CD4-positive, alpha-beta memory T cell (primary cell): ENCODE measurements at places on chromosomes 16 and 17. TPM values are rescaled to one million over a fixed set of nuclear protein-coding genes. Genes with fewer than 3 reads are reported as not detected.
A peak's percentile ranks its signal among the peaks of the same experiment; 100 is the strongest.

DNA sequence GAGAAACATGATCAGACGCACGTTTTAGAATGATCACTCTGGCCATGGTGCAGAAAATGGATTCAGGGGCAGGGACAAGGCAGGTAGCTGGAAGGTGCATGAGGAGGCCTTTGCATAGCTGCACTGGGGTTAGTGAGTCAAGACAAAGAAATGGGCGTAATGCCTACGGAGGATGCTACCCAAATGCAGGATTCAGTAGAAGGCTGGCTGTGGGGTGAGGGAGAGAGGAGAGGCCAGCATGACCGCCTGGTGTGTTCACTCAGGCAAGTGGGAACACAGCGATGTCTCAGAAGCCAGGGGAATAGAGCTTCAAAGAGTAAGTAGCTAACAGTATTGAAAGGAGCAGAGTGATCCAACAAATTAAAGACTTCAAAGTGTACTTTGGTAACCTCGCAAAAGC lies 31.2 kb downstream of the PMP22 start:
- H3K36me3 ChIP-seq: no peaks in the 10 kb centered on the region
- H3K4me3 ChIP-seq: no peak overlapping the region
- no peaks in the 10 kb centered on the region for H3K4me1 ChIP-seq
- DNase-seq: no peak

TRIM72 gene
- total RNA-seq: not detected

HBA2 gene
- total RNA-seq: not detected

- no peaks in the 10 kb centered on the region for H3K27me3 ChIP-seq
- H3K27ac ChIP-seq: no peak overlapping the region
- no peaks in the 10 kb centered on the region for H3K36me3 ChIP-seq
- no peak overlapping the region for H3K4me3 ChIP-seq
Observed at GRCh38 chr16:48622456-48623303, 12.7 kb upstream of the N4BP1 start.

DNA sequence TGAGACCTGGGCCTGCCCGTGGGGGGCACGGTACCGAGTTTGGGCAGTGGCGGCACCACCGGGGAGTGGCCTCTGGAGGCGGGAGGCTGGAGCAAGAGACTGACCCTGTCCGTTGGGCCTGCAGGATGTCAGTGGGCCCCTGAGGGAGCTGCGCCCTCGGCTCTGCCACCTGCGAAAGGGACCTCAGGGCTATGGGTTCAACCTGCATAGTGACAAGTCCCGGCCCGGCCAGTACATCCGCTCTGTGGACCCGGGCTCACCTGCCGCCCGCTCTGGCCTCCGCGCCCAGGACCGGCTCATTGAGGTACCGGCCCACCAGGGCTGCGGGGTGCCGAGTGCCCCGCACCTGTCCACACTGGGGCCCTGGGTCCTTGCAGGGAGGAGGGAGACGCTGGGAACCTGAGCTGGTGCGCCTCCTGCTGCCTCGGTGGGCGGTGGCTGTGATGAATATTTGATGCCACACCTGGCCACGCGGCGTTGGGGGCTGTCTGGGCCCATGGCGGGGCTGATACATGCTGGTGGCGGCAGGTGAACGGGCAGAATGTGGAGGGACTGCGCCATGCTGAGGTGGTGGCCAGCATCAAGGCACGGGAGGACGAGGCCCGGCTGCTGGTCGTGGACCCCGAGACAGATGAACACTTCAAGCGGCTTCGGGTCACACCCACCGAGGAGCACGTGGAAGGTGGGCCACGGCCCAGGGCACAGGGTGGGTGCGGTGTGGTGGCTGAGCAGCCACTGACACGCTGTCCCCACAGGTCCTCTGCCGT lies 9.7 kb downstream of the NHERF2 start:
- no peaks in the 10 kb centered on the region for H3K27me3 ChIP-seq
- no peaks in the 10 kb centered on the region for H3K36me3 ChIP-seq
- H3K4me3 ChIP-seq: no peak overlapping the region
- DNase-seq: no peak
- H3K4me1 ChIP-seq: no peaks in the 10 kb centered on the region
- no peak overlapping the region for H3K27ac ChIP-seq

DNA sequence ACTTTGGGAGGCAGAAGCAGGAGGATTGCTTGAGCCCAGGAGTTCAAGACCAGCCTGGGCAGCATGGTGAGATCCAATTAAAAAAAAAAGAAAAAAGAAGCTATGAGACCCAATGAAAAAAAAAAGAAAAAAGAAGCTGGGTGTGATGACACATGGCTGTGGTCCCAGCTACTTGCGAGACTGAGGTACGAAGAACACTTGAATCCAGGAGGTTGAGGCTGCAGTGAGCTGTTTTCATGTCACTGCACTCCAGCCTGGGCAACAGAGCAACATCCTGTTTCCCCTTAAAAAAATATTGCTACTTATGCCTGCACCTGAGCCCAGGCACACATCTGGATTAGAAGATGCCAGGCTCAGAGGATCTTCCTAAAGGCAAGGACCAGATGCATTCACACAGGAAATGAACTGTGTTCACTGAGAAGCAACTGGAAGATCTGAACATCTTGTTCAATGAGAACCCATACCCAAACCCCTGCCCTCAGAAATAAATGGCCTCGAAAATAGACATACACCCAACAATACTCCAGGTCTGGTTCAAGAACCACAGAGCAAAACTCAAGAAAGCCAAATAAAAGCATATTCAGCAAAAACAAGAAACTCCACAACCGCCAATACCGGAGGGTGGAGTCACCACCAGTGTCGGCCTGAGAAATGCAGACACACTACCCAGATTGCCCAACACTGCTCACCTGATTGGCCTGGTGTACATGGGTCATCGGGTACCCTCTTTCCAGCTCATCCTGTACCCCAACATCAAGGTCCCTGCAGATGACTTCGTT lies 4.4 kb downstream of the RNF135 start:
- H3K4me3 ChIP-seq: no peak overlapping the region
- peaks cover 10% of the 10 kb centered on the region for H3K4me1 ChIP-seq
- no peak overlapping the region for H3K27ac ChIP-seq
- no peaks in the 10 kb centered on the region for H3K27me3 ChIP-seq
- DNase-seq: no peak

- H3K36me3 ChIP-seq: no peaks in the 10 kb centered on the region
- H3K27ac ChIP-seq: no peak overlapping the region
- DNase-seq: no peak
Observed at GRCh38 chr16:87253536-87253935, 63.7 kb downstream of the C16orf95 start.

WSB1 gene
- 130 TPM for total RNA-seq

DNA sequence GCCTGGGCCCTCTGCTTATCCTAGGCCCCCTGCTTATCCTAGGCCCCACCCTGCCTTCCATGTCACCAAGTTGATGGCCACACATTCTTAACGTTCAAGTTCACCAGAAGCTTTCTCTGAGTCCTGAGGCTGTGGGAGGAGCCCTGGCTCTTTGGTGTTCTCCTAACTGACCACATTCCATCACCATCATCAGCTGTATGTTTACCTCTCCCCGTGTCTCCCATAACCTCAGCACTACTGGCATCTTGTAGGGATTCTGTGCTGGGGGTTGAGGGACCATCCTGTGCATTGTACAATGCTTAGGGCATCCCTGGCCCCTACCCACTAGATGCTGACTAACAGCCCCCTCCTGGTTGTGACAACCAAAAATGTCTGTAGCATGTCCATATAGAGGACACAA lies 99.3 kb downstream of the NDE1 start:
- no peaks in the 10 kb centered on the region for H3K36me3 ChIP-seq
- no peaks in the 10 kb centered on the region for H3K27me3 ChIP-seq
- no peaks in the 10 kb centered on the region for H3K4me1 ChIP-seq
- H3K27ac ChIP-seq: no peak overlapping the region
- H3K4me3 ChIP-seq: no peak overlapping the region
- no peak for DNase-seq

GRCh38 chr16:84284154-84284722 lies 10.4 kb upstream of the WFDC1 start:
- no peak overlapping the region for H3K4me3 ChIP-seq
- DNase-seq: no peak
- no peaks in the 10 kb centered on the region for H3K36me3 ChIP-seq
- H3K4me1 ChIP-seq: no peaks in the 10 kb centered on the region

- no peak overlapping the region for H3K27ac ChIP-seq
- H3K36me3 ChIP-seq: no peaks in the 10 kb centered on the region
- no peak overlapping the region for H3K4me3 ChIP-seq
- H3K4me1 ChIP-seq: no peaks in the 10 kb centered on the region
- no peaks in the 10 kb centered on the region for H3K27me3 ChIP-seq
- DNase-seq: no peak
Observed at GRCh38 chr16:64153718-64154117, 968.1 kb downstream of the CDH11 start.

TP53TG3C gene
- total RNA-seq: not detected

DNA sequence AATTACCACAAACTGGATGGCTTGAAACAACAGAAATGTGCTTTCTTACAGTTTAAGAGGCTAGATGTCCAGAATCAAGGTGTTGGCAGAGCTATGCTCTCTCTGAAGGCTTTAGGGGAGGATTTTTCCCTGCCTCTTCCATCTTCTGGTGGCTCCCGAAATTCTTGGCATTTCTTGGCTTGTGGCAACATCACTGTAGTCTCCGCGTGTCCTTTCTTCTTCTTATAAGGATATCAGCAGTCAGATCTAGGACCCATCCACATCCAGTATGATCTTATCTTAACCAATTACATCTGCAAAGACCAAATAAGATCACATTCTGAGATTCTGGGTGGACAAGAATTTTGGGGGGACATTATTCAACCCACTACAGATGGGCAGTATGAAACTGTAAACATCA lies 119.2 kb upstream of the PMFBP1 start:
- no peaks in the 10 kb centered on the region for H3K27me3 ChIP-seq
- no peaks in the 10 kb centered on the region for H3K4me1 ChIP-seq
- no peak for DNase-seq
- no peak overlapping the region for H3K27ac ChIP-seq
- no peak overlapping the region for H3K4me3 ChIP-seq

- H3K4me1 ChIP-seq: no peaks in the 10 kb centered on the region
- DNase-seq: no peak
- no peaks in the 10 kb centered on the region for H3K36me3 ChIP-seq
- no peak overlapping the region for H3K27ac ChIP-seq
- no peak overlapping the region for H3K4me3 ChIP-seq
Observed at GRCh38 chr17:82993005-82993404, 86.4 kb upstream of the METRNL start.

UTS2R gene
- not detected for total RNA-seq

- H3K27me3 ChIP-seq: no peaks in the 10 kb centered on the region
- peaks cover 22% of the 10 kb centered on the region for H3K4me1 ChIP-seq
- peaks cover 23% of the 10 kb centered on the region for H3K36me3 ChIP-seq
- peak; percentile 68 for DNase-seq
- H3K27ac ChIP-seq: peak within 1 kb of the TSS; percentile 81
Observed at GRCh38 chr17:73192894-73193701, at the start of gene COG1. Gene COG1, plus strand, starts transcription at chr17:73193055. Its CDS starts 15 bp downstream, at chr17:73193070.

- no peaks in the 10 kb centered on the region for H3K36me3 ChIP-seq
- no peak overlapping the region for H3K4me3 ChIP-seq
- H3K27ac ChIP-seq: no peak overlapping the region
- H3K27me3 ChIP-seq: no peaks in the 10 kb centered on the region
- peak; percentile 73 for DNase-seq
Observed at GRCh38 chr17:76005263-76006149, 4.9 kb downstream of the CDK3 start.

GRCh38 chr16:83312015-83312717 lies 495.6 kb upstream of the HSBP1 start:
- no peak for DNase-seq
- no peak overlapping the region for H3K4me3 ChIP-seq
- H3K36me3 ChIP-seq: no peaks in the 10 kb centered on the region
- H3K27ac ChIP-seq: no peak overlapping the region
- H3K4me1 ChIP-seq: no peaks in the 10 kb centered on the region
- H3K27me3 ChIP-seq: no peaks in the 10 kb centered on the region

ABCC11 gene
- total RNA-seq: not detected

DNA sequence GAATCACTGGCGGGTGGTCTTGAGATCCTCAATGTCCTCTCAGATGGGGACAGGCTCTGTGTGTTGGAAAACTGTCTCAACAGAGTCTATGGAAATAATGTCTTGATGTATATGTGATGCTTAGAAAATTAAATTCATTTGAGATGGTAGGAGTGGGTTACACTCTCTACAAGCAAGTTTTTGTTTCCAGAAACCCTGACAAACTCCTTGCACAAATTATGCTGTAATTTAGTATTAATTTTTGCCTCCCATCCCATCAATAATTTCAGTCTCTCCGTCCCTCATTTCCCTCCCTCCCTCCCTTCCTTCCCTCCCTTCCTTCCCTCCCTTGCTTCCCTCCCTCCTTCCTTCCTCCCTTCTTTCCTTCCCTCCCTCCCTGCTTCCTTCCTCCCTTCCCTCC lies 488.0 kb upstream of the C16orf82 start:
- H3K36me3 ChIP-seq: no peaks in the 10 kb centered on the region
- DNase-seq: no peak
- no peak overlapping the region for H3K27ac ChIP-seq
- no peaks in the 10 kb centered on the region for H3K4me1 ChIP-seq
- H3K4me3 ChIP-seq: no peak overlapping the region

GRCh38 chr17:37359682-37360188 lies 16.1 kb upstream of the C17orf78 start:
- peak overlapping the region; percentile 53 for H3K27ac ChIP-seq
- peaks cover 17% of the 10 kb centered on the region for H3K4me1 ChIP-seq
- no peaks in the 10 kb centered on the region for H3K36me3 ChIP-seq
- H3K4me3 ChIP-seq: peak overlapping the region; percentile 94
- no peaks in the 10 kb centered on the region for H3K27me3 ChIP-seq

GNGT2 gene
- 3.3 TPM for total RNA-seq

GRCh38 chr17:7837408-7838088 lies 3.5 kb downstream of the KDM6B start:
- no peaks in the 10 kb centered on the region for H3K27me3 ChIP-seq
- H3K27ac ChIP-seq: peak overlapping the region; percentile 98
- H3K4me1 ChIP-seq: peaks cover 56% of the 10 kb centered on the region
- no peak for DNase-seq
- no peaks in the 10 kb centered on the region for H3K36me3 ChIP-seq

GRCh38 chr16:138049-138417 lies 440 bp downstream of the NPRL3 start:
- peak; percentile 21 for DNase-seq
- H3K36me3 ChIP-seq: no peaks in the 10 kb centered on the region
- H3K4me3 ChIP-seq: peak overlapping the region; percentile 47

DNA sequence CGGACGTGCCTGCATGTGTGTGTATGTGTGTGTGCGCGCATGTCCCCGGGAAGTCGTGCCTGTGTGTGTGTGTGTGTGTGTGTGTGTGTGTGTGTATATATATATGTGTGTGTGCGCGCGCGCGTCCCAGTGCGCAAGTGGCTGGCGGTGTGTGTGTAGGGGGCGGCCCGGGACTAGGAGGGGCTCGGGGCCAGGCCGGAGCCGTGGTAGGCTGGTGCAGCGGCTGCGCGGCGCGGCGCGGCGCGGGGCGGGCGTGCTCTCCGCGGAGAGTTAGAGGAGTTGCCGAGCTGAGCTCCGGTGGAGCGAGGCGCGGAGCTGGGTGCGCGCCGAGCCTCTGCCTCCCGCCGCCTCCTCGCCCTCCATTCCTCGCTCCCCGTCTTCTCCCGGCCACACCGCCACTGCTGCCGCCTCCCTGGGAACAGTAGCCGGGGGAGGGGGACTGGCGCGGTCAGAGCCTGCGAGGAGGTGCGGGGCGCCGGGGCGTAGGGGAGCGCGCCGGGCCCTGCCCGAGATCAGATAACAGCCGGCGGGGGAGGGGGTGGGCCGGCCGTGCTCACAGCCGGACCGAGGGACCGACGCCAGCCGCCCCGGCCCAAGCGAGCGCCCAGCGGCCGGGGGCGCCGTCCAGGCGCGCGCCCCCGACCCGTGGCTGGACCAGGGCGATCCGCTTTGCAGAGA lies at the start of gene KCNJ12:
Gene KCNJ12 (plus strand): TSS at position 277 of the 678 bp plus-strand sequence. CDS start 38,986 bp downstream, outside the sequence.
- no peak for DNase-seq
- H3K4me1 ChIP-seq: no peaks in the 10 kb centered on the region
- H3K4me3 ChIP-seq: no peak within 1 kb of the TSS
- H3K27me3 ChIP-seq: no peaks in the 10 kb centered on the region
- no peak within 1 kb of the TSS for H3K27ac ChIP-seq
